NCI-H2029 treated with DMSO at 0.1 percent for 48 hours (cell line): ENCODE measurements at places on chromosomes 2 and 18.

DNA sequence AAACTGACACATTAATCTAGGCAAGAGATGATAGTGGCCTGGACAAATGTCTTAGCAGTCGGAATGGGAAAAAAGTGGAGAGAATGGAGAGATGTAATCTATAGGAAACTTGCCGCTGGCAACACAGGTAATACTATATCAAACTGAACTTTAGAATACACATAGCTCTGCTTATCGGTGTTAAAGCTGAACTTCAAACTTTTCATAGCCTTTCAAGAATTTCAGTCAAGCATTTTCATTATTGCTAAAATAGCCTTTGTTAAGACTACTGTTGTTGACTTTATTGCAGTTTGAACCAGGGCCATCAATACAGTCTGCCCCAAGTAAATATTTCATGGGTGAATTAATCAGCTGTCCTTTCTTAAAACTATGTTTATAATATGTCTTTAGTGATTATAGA, 12.9 kb upstream of the CHST9 start:
- DNase-seq: no peak

DNA sequence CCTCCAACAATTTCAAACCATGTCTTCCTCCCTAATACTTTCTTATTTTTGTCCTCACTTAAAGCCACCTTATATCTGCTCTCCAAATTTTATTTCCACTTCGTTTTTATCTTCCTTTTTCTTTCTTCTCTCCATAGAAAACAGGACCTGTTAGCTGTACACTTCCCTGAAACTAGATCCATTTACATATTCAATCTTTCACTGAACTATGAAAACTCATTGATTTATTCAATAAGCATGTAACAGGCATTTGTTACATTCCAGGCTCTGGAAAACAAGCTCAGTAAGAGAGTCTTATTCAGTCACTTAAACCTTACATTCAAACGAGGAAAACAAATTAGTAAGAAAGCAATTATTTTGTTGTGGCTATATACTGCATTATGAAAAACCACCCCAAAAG, 1225.3 kb downstream of the SUCLG1 start:
- DNase-seq: no peak

DNA sequence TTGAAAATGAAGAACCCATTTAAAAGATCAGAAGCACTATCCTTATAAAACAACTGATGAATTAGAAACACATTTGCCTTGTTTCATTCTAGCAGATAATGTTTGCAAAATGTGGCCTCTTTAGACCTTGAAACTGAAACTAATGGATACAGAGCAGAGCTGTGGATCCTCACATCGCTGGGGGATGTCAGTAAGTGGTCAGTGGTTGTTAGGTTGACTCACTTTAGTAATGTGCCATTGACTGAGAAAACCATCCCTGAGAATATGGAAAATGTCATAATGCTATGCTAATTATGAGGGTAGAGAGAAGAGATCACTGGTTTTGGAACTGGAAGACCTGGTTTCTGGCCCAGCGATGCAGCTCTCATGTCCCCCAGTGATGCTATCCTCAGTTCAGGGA, 176.7 kb downstream of the MYO1B start:
- DNase-seq: no peak

DNA sequence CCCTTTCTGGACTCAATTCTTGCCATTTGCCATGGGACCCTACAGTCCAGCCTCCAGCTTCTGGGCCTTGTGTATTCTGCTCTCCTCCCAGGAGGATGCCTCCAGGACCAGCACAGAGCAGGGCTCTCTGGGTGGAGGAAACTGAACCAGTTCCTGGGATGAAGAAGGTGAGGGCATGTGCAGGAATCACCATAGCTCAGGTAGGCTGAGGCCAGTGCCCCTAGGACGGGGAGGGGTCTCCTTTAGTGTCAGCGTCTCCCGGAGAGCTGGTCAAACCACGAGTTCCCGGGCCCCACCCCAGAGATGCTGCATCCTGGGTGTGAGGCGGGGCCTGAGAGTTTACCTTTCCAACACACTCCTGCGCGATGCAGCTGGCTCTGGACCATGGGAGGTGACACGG, 5.8 kb upstream of the PRELID3A start:
- no peak for DNase-seq

GRCh38 chr2:241726459-241726858, 8.0 kb upstream of the D2HGDH start:
- no peak for DNase-seq

- no peak for DNase-seq
Observed at GRCh38 chr2:73009177-73009839, 62.2 kb downstream of the SFXN5 start.

GRCh38 chr18:66461344-66461743, 142.5 kb downstream of the CDH19 start:
- no peak for DNase-seq

- no peak for DNase-seq
Observed at GRCh38 chr2:187768995-187769394, 214.8 kb upstream of the TFPI start.

DNA sequence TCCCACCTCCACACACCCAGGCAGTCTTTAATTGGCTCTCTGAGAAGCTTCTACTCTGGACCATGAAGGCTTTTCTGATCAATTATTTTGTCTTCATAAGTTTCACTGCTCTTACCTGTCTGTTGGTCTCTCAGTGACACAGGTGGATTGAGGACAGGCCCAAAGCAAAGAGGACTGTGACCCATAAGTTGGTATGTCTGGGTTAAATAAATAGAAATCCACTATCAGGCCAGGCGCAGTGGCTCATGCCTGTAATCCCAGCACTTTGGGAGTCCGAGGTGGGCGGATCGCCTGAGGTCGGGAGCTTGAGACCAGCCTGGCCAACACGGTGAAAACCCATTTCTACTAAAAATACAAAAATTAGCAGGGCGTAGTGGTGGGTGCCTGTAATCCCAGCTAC, 2.7 kb upstream of the SLC16A14 start:
- DNase-seq: no peak

DNA sequence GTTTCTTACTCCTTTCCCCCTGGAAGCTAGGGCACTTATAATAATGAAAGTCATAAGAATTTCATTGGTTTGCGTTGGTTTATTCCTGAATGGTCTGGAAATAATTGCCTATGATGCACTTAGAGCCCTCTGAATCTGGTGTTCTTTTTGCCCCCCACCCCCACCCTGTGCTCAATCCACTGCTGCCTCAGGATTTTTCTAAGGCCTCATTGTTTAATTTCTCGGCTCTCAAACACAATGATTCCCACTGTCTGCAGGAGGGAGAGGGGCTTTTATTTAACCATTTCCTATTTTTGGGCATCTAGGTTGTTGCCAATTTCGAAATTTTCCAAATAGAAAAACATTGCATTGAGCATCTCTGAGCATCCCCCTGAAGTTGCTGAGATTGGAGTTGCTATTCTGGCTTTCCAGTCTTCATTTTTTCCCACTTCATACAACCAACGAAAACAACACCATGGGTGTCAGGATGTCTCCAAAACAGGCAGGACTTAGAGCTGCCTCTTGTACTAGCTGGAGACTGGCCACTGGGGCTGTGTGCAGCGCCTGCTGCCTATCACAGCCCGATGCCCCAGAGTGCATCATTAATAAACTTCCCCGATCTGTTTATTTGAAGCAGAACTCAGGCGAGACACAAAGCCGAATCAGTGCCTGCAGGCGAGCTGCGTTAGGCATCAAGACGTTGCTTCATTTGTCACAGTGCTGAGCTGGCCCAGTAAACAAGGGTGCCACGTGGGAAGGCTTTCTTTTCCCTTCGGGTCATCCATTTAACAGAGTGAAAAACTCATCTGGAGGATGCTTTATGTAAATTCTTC, 1.8 kb upstream of the PCARE start:
- no peak for DNase-seq

GRCh38 chr2:72149556-72150156, 2.0 kb upstream of the CYP26B1 start:
- no peak for DNase-seq

DNA sequence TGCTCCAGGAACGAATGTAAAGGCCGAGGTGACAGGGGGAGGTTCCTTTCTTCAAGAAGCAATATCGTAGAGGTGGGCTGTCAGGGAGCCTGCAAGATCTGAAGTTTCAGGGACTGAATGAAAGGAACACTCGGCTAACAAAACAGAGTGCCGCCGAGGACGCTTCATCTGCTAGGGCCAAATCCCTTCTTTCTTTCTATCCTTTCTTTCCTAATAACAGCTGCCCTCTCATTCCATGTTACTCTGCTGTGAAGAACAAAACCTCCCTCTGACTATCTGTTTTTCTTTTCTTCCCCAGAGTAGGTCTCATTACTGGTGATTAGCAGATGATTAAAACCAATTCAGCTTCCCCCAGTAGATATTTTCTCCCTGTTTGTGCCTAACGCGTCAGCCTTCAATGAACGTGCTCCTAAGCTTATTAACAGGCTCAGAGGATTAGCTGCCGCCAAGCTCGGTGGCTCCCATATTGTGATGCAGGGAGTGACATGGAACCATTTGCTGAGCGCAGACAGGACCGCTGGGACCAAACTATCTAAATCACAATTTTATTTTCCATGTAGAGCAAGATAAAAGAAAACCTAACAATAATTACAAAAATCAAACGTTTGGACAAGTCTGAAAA, 414.6 kb downstream of the TMEM182 start:
- no peak for DNase-seq

GRCh38 chr18:41323044-41323443, 632.0 kb upstream of the PIK3C3 start:
- DNase-seq: no peak

- DNase-seq: no peak
Observed at GRCh38 chr2:180495606-180496005, 484.8 kb upstream of the UBE2E3 start.

DNA sequence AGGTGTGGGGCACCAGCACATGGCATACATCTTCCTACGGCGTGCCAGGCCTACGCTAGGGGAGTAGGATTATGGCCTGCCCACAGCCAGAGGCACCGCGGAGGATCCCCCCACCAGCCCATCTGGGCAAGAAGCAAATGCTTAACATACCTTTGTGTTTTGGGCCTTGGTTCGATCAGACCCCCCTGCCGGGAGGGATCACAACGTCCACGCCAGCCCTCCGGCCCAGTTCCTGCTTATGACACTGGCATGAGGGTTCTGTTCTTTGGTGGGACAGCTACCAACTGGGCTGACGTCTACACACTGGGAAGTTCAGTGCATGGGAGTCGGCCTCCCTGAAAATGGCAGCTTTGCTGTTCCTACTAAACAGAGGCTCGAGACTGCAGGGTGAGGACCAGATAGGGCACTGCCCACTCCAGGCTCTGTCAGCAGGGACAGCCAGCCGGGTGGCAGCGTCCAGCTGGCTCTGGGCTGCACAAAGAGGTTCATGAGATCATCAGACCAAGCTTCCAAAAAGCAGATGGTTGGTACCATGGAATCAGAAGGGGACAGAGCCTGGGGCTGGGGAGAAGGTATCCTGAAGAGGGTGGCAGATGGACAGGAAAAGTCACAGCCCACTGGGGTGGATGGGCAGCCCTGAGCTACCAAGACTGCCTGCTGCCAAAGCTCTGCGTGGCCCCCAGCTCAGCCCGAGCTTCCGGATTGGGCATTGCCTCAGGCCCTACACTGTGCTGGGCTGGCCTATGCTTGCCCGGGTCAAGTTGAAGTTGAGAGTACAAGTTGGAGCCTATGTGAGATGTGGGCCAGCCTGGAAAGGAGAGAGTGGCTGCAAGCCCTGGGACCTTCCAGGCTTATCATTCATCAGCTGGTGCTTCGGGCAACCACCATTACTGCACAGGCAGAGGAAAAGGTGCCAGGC, 61.7 kb upstream of the TEX51 start:
- DNase-seq: no peak

DNA sequence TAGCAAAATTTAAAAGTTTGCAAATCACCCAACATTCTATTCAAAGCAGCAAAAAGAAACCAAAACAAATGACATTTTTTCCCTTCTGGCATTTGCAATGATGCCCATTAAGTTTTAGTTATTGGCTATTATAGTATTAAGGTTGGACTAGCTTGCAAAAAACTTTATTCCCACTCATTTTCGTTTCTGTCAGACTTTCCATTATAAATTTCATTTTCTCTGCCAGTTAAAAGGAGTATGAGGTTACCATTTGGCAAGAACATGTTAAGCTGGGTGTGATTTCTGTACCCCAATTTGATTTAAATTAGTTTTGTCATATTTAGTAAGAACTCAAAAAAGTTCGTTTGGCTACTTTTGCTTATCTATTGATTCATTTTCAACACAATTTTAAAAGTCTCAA, 187.9 kb downstream of the TCF4 start:
- DNase-seq: no peak

GRCh38 chr2:122627388-122627787, 871.9 kb downstream of the TSN start:
- DNase-seq: no peak

- no peak for DNase-seq
Observed at GRCh38 chr18:73670039-73670438, 477.6 kb downstream of the FBXO15 start.

DNA sequence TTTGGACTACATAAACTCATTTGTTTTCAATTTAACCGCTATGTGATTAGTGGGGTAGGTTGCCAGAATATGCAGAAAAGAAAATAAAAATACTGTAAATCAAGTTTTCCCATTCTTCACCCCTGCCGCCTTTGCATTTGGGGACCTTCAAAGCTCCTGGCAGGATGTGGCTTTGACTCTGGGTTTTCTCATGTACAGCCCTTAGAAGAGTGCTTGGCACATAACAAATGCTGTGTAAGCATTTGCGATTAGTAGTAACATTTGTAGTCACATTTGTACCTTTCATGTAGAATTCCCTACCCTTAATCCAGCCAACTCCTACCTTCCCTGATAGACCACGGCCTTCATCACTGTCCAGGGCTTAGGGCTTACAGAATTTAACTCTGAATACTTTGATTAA, 262.6 kb downstream of the MREG start:
- DNase-seq: no peak

DNA sequence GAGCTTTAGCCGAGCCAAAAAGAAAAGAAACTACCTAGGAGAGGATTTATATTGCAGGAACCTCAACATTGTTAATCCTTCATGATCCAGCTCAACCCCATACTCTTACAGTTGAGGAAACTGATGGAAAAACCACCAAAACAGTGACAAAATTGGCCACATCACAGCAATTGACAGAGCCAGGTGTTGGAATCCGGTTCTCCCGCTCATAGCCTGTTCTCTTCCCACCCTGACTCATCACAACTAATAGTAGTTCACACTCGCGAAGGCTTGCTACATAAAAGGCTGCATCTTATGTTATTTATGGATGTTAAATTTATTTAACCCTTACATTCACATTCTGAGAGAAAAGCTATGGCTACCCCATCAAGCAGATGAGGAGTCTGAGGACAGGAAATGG, 33.7 kb downstream of the SLC9A4 start:
- no peak for DNase-seq

DNA sequence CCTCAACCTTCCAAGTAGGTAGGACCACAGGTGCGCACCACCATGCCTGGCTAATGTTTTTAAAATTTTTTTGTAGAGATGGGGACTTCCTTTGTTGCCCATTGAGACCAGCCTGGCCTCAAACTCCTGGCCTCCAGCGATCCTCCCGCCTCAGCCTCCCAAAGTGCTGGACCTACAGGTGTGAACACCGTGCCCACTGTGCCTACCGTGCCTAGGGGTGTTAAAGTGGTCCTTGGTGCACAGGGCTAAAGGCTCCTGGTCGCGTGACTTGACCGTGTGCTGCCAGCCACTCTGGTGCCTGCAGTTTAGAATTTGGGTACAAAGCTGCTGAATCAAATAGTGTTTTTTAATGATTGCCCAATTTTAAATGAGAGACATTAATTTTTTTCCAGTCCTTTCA, 51.0 kb upstream of the KCNG2 start:
- no peak for DNase-seq

GRCh38 chr2:15639323-15640251, 47.9 kb downstream of the DDX1 start:
- no peak for DNase-seq
